ENCODE measurements at places on chromosomes 12 and 14.

GRCh38 chr12:105659355-105660075 is 329.0 kb downstream of the C12orf75 start:
- DNase-seq, result no peak

- no peak for DNase-seq
Measured at GRCh38 chr14:53893374-53893773, 63.3 kb downstream of the BMP4 start.

DNA sequence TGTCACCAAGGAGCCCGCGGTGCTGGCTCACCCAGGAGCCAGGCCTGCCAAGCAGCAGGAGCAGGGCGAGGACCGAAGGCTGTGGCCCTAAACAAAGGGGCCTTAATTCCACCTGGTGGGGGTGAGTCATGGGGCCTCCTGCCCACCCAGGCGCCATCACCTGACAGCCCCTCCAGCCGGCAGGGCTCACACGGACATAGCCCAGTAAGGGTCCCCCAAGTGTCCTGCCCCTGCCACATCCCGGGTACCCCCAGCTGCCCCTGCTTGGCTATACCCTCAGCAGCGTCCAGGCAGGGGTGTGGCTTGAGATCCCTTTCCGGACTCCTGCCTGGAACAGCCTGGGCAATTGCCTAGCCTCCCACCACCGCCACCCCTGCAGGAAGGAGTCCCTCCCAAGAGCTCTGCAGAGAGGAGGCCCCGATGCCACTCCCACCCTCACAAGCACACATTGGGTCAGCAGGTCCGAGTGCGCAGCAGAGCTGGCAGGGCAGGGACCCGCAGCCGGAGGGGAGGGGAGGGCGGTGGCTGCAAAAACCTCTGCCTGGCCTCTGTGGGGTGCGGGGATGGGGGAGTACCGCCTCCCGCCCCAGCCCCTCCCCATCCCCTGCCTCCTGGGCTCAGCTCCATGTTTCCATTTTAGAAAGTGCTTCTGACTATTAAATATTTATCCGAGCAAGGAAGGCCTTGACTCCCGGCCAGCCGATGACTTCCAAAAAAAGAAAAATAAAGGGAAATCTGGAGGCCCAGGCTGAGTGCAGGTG is 4.6 kb downstream of the AHNAK2 start:
- DNase-seq, result peak; percentile 88

DNA sequence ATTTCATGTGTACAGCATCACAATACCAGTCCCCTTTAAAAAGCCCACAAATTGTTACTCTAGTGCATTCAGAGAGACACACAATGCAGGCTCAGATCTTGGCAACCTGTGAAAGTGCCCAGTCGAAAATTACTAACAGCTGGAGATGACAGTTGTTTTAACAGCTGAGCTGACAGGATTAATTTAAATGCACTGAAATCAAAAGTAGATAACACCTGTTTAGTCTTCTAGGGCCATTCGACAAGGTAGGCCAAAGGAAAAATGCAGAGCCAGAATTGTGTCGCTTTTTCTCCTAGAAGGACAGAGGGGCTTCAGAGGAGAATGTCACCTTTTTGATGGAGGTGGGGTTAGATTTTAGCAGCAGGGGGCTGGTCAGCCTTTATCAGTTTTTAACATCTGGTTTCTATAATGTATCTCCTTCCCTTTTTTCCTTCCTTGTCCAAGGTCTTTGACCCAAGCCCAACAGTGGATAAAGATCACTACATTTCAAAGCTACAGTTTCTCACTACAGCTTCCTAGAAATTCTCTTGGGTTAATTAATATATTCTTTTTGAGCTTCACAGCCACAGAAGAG is 139.1 kb downstream of the SOX5 start:
- DNase-seq, result no peak

DNA sequence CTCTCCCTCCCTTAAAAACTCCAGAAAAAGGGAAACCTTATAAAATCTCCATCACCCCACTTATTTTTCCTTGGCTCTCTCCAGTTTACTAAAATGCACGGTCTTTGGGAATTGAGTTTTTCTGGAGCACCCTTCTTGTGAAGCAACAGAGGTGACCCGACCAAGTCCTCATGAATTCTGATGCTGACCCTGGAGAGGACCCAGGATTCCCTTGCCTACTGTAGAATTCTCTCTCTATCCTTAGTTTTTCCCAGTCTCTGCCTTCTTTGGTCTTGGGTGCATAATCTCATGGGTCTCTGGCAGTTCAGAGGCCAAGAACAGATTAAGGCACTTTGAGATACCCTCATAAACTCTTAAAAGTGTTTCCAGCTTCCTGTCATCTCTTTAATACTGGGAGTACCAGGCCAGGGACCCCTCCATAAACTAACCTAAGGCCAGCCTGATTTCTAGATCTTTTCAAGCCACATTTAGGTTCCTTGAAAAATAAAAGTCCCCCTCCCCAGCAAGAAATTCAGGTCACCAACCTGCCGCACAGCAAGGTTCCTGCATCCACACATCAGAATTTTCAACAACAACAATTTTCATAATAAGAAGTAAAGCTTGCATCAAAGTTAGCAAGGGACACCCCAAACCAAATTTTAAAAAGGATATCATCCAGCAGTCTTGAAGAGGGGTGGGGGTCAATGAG is 5.1 kb upstream of the HOXC4 start:
- DNase-seq, result no peak

GRCh38 chr12:105231396-105231795 is 4.6 kb downstream of the APPL2 start:
- DNase-seq, result no peak

- no peak for DNase-seq
Measured at GRCh38 chr14:36022765-36023410, 153.6 kb downstream of the PTCSC3 start.

DNA sequence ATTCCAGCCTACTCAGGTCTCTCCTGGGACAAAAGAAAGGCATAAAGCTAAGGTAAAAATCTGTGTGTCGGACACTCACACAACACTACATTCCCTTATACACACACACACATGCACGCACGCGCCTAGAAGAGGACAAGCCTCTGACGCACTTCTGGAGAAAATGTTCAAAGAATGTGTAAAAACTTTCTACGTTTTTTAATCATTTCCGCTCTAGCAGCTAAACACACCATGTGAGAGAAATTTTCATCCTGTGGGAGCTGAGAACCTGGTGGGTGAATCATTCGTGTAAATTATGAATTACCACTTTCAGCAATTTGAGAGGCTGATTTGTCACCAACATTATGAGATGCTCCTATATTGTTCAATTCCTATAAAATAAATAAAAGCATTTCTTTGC is 494.5 kb downstream of the TMEM132D start:
- no peak for DNase-seq

DNA sequence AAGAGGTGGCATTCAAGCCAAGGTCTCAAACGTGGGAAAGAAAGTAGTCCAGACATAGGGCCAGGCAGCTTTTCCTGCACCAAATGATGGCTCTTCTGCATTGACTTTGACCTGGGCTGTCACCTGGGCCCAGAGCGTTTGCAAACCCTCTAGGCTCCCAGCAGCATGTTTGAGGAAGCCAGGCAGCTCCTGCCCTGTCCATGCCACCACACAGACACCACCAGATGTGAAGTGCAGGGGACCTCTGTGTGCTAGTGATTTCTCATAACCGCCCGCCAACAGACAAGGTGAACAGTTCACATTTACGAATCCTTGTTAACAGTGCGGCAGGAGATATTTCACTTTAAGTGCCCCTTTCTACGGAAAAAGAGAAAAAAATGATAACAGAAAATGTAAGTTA is 49.8 kb upstream of the FAM222A start:
- DNase-seq, result no peak

DNA sequence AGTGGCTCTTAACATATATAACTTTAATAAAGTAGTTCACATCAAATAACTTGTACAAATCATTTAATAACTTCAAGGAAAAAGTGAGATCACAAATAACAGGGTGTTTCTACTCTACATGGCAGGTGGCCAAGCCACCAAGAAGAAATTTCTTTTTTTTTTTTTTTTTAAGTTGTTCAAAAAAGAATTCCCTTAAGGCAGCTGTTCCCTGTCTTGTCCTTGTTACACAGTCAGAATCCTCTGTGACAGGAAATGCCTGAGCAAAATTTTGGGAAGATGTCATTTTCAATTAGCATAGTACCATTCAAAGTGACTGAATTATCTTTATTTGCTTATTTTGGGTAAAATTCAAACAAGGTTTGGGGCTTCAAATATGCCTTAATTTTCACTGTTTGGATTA is 79.4 kb downstream of the LIN7A start:
- no peak for DNase-seq
